ENCODE measurements at places on chromosomes 4 and X. TPM values are rescaled to one million over a fixed set of nuclear protein-coding genes. Genes with fewer than 3 reads are reported as not detected.

The SLIT2 gene
- 9.7 TPM for total RNA-seq

GRCh38 chr4:183658362-183659028 is 490 bp downstream of the RWDD4 start:
- DNase-seq: peak; percentile 8

The CFAP47 gene
- not detected for total RNA-seq

DNA sequence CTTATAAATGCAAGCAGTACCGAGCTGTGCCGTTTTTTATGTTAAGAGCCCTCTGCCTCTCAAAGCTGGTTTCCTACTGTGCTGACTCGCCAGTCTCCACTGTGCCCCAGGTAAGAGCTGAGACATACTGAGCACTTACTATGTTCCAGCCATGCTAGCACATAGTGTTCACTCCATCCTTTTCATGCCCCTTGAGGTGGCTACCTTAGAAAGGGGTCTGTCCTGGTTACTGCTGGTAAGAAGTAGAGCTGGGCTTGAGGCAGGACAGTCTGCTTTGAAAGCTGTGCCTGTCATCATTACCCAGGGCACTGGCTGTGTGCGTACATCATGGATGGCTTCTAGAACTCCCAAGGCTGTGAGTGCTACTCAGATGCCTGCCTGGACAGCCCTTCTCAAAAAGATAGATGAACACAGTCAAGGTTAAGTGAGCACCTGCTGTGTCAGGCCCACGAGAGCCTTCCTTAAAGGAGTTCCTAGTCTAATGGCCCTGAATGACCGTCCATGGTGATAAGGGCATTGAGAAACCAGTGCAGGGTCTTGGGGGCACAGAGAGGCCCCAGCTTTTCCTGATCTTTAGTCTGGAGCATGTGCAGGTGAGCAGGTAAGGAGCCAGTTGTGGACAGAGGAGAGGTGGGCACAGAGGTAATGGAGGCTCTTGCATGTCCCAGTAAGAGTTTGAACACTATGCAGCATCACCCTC is 1.6 kb downstream of the STK32B start:
- no peak for DNase-seq

GRCh38 chr4:175622887-175623286 is 189.2 kb downstream of the GPM6A start:
- no peak for DNase-seq

- DNase-seq: no peak
Measured at GRCh38 chr4:37073226-37073840, 171.2 kb upstream of the NWD2 start.

The CT45A10 gene
- total RNA-seq: not detected

Data from heart left ventricle (tissue), 16 donors.